NCI-H1694 treated with DMSO at 0.1 percent for 48 hours (cell line): ENCODE measurements at places on chromosomes 3 and 15.

GRCh38 chr15:92510163-92510882 is 116.6 kb downstream of the ST8SIA2 start:
- no peak for DNase-seq

GRCh38 chr3:89925976-89926375 is 818.6 kb downstream of the EPHA3 start:
- DNase-seq: no peak

GRCh38 chr3:117454254-117454653 is 744.7 kb downstream of the TUSC7 start:
- DNase-seq: peak; percentile 4

DNA sequence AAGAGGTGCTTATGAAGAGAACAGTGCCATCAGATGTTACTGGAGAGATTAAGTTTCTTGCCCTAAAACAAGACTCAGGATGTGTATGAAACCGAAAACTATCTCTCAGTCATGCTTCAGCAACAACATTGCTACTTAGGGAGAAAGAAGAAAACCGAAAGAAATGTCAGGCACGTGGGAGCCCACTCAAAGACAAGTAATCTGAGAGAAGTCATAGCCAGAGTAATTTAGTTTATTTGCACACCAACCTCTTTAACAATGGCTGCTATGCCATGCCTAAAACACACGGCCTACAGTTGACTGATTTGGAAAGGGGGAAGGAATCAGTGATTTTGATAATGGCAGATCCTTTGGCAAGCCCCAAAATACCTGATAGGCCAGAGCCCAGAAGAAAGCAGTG is 162.9 kb downstream of the TIGIT start:
- DNase-seq: no peak

DNA sequence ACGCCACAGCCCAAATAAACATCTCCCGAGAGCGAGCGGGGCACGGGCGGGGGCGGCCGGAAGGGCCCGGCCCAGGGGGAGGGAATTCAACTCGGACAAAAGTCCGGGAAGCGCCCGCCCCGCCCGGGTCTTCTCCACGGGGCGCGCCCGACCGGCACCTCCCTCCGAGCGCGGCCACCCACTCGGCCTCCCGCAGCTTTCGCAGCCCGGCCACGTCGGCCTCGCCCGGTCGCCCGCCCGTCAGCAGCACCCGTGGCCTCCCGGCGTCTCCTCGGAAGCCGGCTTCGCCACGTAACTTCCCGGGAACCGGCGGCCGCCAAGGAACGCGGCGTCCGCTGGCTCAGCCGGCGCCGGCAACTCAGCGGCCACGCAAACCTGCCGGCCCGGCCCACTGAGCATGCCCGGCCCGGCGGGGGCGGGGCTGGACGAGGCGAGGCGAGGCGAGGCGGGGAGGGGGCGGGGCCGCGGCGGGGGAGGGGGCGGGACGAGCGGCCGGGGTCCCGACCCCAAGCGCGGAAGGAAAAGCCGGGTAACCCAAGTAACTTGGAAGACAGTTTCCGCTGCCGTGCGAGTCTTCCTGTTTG is at the start of gene TJP1:
Gene TJP1, minus strand, starts transcription at position 369 of the 584 bp plus-strand sequence. CDS start 440 bp downstream, outside the sequence.
- no peak for DNase-seq

- DNase-seq: no peak
Observed at GRCh38 chr3:128282380-128283196, 129.3 kb downstream of the EEFSEC start.

DNA sequence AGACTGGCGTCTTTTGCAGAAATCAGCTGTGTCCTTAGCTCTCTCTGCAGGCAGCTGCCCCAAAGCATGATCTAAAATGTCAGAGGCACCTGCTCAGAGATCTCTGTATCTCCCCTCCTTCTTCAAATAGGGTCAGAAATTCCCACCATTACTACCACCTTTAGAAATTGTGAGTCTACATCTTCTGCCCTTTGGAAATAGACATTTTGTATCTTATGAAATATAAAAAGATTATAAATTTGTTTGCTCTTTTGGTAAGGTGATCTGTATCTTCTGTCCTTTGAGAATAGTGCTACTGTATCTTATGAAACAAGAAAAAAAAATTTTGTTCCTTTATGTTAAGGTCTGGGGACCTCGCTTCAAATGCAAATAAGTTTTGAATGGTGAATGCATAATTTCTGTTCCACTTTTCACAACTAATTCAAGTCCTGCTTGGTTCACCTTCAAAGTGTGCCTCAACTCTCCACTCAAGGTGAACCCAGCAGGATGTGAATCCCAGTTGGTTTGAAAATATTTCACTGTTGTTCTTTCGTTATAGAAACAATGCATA is 28.3 kb upstream of the GPD1L start:
- DNase-seq: no peak

- DNase-seq: no peak
Observed at GRCh38 chr15:98292442-98293240, 332.1 kb downstream of the ARRDC4 start.

GRCh38 chr15:92014281-92015030 is 160.9 kb downstream of the SLCO3A1 start:
- DNase-seq: no peak

GRCh38 chr3:23496165-23496564 is 293.0 kb downstream of the UBE2E2 start:
- DNase-seq: no peak

- DNase-seq: no peak
Observed at GRCh38 chr3:6785726-6786125, 75.2 kb upstream of the GRM7 start.

DNA sequence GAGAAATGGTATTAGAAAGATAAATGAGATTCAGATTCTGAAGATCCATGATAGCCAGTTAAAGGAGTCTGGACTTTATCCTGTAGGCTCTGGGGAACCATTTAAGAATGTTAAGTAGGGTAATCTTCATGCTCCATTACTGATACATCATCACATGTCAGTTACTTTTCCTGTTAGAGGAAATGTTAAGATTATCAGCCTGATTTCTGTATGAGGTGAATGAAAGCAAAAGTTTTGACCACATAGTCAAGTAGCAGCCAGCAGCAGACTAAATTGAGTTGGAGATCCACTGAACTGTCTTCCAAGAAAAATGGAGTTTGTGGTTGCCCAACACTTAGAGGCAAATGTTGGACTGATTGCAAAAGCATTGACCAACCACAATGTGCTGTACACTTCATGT is 4.7 kb upstream of the COPB2 start:
- no peak for DNase-seq

DNA sequence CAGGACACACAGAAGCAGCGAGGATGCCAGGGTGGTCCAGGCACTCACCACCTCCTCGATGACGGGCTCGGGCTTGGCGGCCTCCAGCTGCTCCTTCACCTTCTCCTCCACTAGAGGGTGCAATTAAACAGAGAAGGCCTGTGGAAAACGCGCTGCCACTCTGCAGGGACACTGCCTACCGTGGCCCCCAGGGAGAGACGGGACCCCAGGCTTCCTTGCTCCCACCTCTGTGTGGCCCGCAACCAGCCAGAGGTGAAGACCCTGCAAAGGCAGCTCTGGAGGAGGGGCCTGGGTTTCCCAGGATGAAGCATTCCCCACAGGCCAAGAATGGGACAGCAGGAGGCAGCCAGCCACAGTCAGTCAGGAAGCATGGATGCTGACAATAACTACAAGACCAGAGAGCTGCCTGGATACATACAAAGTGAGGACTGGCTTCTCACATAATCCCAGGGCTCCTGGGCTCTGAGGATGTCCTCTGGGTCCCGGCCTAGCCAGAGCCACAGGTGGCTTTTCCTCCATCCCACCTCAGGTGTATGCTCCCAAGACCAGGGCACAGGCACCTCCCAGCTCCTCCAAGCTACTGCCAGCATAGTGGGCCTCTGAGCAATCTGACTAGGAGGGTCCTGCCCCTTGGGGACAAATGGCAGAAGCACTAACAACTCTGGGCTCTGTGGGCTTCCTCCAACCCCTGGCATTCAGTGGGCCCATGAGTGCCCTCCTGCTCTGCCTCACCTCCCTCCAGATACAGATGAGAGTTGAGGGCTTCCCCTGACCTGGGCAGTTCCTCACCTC is 46.2 kb downstream of the PTH1R start:
- DNase-seq: no peak

GRCh38 chr3:38247366-38248035 is 18.1 kb upstream of the SLC22A13 start:
- DNase-seq: no peak

DNA sequence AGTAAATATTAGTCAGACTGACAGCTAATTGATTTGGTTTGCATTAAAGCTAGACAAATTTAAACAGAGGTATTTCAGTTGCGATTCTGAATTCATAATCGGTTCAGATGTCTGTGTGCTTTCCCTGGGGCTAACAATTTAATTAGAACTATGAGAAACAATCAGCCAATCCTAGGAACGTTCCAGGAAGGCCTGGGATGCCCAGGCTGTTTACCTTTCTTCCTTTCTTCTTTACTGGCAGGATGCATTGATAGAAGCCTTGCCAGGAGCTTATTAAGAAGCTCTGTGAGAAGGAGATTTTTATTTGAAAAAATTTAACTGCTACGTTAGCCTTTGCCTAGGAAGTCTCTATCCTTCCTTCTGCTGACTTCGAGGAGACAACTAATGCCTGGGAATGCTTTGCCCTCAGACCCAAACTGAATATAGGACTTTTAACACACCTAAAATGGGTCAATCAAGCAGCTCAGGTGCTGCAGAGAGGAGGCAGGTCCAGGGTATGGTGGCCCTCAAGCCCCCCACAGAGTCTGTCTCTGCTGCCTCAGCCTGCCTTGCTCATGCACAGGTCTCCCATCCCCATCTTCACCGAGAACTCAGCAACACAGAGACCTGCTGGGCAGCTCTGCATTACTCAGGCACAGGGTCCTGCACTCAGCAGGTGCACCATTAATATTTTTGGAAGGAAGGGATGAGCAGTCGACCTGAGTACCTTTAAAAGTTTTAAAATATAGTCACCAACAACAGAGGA is 48.5 kb downstream of the PCSK6 start:
- DNase-seq: no peak

DNA sequence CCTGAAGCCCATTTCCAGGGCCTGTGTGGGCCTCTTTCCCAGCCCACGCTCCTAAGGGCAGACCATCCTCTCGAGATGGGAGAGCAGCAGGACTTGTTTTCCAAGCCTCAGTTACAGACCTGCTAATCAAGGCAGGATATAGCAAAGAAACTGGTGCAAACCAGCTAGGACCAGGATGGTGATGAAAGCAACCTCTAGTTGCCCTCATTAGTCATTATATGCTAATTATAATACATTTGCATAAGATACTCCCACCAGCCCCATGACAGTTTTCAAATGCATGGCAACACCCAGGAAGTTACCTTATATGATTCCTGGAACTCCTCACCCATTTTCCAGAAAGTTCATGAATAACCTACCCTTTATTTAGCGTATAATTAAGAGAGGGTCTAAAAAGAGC is 34.4 kb upstream of the TRH start:
- no peak for DNase-seq

GRCh38 chr3:72214066-72214951 is 429.4 kb upstream of the PROK2 start:
- no peak for DNase-seq

DNA sequence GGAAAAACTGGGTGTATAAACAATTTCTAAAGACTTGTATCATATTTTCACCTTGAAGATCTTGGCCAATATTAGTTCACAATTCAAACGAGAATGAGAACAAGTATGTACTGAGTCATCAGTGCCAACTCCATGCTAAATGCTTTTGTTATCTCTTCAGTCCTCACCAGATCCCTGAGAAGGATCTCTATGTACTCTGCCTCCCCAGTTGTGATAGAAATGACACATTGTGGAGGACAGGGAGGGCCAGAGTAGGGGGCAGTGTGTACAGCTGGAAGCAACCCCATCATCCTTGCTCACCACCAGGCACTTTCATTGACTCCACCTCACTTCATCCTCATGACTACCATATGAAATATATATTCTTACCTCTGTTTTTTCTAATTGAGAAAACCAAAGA is 353.7 kb upstream of the SOX2 start:
- no peak for DNase-seq

DNA sequence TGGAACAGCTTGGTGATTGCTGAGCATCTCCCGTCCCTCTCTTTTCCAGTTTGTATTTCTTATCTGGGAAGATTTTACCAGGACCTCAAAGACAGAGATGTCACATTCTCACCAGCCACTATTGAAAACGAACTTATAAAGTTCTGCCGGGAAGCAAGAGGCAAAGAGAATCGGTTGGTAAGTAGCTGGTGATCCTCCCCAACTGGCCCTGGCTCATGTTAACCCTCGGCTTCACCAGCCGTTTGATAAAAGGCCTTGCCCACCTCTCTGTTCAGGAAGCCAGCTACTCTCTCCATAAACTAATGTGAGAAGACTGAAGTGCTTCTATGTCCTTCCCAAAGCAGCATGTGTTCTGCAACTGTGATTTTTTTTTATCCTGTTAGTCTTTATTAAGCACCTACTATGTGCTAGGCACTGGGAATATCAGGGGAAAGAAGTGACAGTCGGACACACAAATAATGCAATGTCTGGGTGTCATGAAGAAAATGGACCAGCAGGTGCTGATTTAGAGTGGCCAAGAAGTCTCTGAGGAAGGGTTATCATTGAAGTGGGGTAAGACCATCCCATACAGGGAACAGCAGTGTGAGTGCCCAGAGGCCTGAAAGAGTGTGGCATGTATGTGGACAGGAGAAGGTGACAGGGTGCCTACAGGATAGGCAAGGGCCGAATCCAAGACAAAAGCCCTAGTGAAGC is 1.2 kb downstream of the MANF start:
- no peak for DNase-seq

- DNase-seq: peak; percentile 12
Observed at GRCh38 chr3:193010191-193010590, 92.5 kb upstream of the MB21D2 start.

DNA sequence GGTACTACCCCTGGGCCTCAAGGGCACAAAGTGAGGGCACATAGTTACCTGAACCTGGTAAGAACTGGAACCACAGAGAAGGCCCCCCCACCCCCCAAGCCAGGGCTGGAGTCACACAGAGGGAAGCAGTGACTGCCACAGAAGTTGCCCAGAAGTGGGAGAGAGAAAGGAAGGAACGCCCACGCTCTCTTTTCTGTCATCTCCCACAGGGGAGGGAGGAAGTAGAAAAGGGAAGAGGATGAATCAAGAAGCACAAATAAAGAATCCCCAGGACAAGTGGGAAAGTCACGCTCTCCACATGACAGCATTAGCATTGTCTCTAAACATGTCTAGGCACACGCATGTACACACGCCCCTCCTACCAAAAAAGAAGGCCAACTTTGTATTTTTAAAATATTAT is 114.7 kb upstream of the FRMD4B start:
- no peak for DNase-seq

GRCh38 chr3:147915057-147915456 is 505.9 kb downstream of the ZIC1 start:
- no peak for DNase-seq

- no peak for DNase-seq
Observed at GRCh38 chr3:81484520-81484919, 276.9 kb downstream of the GBE1 start.

DNA sequence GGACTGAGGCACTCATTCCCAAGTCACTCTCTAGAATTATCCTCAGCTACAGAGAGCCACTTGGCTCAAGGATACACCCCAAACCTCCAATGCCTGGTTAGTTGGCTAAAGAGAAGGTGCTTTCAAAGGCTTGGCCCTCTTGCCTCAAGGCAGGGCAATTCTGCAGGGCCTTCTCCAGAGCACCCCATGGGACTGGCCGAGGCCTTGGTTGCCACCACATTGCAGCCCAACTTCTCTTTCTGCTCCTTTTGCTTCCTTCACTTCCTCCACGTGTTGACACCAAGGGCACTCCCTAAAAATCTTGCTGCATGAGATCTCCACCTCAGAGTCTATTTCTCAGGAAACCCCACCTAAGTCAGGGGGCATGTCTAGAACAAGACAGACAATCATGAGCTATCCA is 36.7 kb downstream of the MEGF11 start:
- no peak for DNase-seq

- DNase-seq: no peak
Observed at GRCh38 chr3:178551916-178552321, 15.7 kb downstream of the KCNMB2 start.
